ENCODE measurements at places on chromosomes 4 and X.
A peak's percentile ranks its signal among the peaks of the same experiment; 100 is the strongest.

GRCh38 chr4:102759831-102760644 is 730 bp downstream of the MANBA start:
- peak; percentile 40 for DNase-seq

- DNase-seq, result no peak
Measured at GRCh38 chr4:123446865-123447474, 50.4 kb downstream of the SPRY1 start.

DNA sequence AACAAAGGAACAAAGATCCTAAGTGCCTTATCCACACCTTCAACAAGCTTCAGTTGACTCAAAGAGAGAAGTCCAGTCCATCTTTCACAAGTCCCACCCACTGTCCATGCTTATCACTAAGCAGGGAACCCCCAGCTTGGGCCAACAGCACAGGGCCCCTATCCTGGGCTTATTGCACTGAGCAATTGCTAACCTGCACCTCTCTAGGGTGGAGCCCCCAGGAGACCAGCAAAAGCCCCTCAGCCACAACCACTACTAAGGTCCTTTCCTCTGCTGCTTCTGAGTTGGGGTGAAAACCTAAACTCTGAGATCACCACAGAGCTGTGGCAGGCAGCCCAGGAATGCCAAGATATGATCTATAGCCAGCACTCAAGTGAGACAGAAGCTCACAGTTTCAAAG is 96.7 kb upstream of the PBDC1 start:
- DNase-seq, result no peak

- DNase-seq, result no peak
Measured at GRCh38 chr4:40530961-40531635, 98.6 kb downstream of the RBM47 start.

DNA sequence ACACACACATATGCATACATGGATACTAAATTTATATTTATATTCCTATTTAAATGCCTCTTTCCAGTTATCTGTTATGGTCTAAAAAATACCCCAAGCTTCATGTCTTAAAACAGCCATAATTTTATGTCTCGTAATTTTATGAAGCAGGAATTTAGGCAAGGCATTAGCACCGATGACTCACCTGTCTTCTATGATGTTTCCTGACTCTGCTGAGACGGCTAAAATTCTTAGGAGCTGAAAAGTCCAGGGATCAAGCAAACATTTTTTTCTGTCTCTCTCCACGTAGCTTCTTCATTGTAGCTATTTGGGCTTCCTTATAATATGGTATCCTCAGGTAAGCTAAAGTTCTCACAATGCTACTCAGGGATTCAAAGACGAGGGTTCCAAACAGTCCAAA is 930.3 kb downstream of the STIM2 start:
- no peak for DNase-seq

- DNase-seq, result no peak
Measured at GRCh38 chr4:174387143-174387542, 103.4 kb downstream of the CEP44 start.

DNA sequence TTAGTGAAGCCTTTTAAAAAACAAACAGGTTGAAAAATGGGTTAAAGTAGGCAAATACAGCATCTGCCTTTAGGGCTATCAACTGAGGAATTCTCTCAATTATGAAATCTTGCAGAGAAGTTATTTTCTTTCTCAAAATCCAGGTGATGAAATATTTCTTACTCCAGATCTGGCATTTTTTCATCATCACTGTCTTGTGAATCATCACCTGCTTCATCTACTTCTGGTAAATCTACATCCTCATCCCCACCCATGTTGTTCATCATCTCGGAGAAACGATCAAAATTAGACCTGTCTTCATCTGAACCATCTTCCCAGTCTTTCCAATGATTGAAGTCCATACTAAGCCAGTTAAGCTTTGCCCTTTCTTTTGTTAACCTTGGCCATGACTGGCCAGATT is 33.3 kb upstream of the HPF1 start:
- DNase-seq, result no peak

DNA sequence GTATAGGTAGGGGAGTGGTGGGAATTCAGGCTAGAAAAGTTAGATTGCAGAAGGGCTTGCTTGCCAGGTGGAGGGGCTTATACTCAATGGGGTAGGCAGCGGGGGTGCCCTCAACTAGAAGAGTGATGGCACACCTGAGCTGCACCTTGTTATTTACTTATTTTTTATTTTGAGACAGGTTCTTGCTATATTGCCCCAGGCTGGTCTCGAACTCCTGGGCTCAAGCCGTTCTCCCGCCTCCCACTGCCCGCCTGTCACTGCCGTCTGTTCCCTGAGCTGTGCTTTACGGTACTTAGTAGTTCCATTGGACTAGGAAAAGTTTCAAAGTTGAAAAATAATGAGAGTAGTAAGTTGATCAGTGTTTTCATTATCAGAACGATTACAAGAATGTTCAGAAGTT is 2.0 kb downstream of the ZFX start:
- no peak for DNase-seq

- DNase-seq, result no peak
Measured at GRCh38 chr4:78989697-78990270, 50.5 kb upstream of the PAQR3 start.

DNA sequence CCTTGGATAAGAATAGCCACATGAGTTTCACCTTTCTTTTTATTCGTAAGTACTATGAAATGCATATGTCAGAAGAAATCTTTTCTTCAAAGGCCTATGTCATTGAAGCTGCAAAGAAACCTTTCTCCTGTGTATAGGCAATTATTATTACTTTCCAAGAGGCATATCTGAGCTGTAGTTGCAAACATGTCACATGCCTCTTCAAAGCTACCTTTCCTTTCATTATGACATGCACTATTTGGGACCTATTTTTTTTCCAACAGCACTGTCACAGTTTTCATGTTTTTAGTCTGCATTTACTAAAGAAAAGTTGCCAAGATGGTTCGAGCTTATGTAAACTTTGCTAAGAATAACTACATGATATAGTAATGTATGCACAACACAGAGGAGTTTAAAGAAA is 548.8 kb upstream of the GALNT7 start:
- no peak for DNase-seq

GRCh38 chr4:139534287-139534950 is 21.6 kb downstream of the SETD7 start:
- DNase-seq, result no peak

DNA sequence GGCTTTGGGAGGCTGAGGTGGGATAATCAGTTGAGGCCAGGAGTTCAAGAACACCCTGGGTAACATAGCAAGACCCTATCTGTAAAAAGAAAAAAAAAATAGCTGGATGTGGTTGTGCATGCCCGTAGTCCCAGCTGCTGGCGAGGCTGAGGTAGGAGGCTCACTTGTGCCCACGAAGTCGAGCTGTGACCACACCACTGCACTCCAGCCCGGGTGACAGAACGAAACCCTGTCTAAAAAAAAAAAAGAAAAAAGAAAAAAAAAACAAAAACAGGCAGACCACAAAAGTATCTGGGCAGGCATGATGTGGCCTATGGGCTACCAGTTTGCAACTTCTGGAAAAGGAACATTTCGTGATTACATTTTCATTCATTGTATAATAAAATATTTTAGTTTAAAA is 38.1 kb upstream of the RASGEF1B start:
- DNase-seq, result no peak

- peak; percentile 58 for DNase-seq
Measured at GRCh38 chr4:153465615-153466080, 512 bp upstream of the TMEM131L start.

DNA sequence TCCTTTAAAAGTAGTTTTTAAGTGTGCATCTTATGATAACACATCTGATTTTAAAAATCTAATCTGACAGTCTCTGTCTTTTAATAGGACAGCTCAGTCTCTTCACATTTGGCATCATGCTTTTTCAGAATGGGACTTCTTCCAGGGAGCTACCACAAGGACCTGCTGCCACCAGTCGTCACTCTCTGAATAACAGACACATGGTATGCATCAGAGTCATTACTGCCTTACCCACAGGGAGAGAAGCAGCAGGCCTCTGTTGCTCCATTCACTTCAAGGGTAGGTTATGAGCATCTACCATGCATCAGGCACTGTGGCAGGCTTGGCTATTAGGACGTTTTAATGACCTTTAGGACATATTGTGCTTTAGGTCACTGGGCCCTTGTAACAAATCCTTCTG is 50.0 kb upstream of the AFAP1 start:
- no peak for DNase-seq

DNA sequence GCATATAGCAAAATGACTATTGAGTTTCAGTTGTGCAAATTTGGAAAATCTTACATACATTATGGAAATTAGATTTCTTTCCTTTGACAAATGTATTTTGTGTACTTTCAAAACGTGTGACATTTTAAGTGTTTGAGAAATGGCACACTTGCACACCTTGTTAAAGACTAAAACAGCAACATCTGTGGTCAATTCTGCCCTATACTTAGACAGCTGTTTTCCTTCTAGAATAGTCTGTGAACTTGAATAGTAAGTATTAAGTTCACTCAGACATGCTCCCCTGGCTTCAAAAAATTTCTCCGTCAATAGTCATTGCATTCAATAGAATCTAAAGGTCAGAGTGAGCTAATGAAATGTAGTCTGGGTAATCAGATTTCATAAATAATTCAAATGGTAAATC is 21.7 kb upstream of the TBC1D9 start:
- DNase-seq, result no peak

DNA sequence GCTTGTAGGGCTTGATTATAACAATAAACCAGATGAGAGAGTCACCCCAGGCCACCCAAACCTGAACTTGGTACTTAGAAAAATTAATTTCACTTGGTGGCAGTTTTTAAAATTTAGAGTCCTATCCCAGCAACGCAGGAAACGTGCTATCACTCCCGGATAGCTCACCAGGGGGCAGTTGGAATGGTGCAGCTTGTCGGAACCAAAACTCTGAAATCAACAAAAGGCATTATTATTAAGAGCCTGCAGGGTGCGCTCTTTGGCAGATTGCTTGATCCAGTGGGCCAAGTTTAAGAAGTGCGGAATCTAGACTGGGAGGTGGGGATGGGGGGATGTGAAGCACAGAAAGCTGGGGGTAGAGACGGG is 2.4 kb downstream of the FRAS1 start:
- DNase-seq, result peak; percentile 30
